ENCODE measurements at places on chromosomes 1 and 21. TPM values are rescaled to one million over a fixed set of nuclear protein-coding genes. Genes with fewer than 3 reads are reported as not detected.

GRCh38 chr1:6263716-6264115 lies 2.8 kb upstream of the GPR153 start:
- ATAC-seq = peak; percentile 4

GRCh38 chr1:225480825-225481434 lies 53.1 kb upstream of the LBR start:
- ATAC-seq = peak; percentile 84

DNA sequence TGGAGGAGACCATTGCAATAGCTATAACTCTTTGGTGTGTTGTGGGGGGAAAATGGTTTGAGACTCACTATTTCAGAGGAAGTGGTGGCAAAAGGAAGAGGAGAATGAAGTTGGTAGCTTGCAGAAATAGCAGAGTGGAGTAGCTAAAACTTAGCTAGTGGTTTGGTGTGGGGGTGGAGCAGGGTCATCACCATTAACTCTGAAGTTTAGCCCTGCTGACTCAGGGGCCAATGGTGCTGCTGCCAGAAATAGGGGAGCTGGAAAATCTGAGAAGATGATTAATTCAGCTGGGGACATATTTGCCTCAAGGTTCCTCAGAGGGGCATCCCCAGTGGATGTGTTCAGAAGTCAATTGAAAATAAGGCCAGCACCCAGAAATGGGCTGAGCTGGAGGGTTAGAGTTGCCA lies 65.4 kb downstream of the RUNX1 start:
- ATAC-seq = no peak

- ATAC-seq = no peak
Observed at GRCh38 chr21:15078180-15078579, 13.4 kb upstream of the NRIP1 start.

- ATAC-seq = no peak
Observed at GRCh38 chr1:151713044-151713443, 3.6 kb downstream of the CELF3 start.

GRCh38 chr1:62241371-62242131 lies 46.9 kb downstream of the L1TD1 start:
- ATAC-seq = no peak

DNA sequence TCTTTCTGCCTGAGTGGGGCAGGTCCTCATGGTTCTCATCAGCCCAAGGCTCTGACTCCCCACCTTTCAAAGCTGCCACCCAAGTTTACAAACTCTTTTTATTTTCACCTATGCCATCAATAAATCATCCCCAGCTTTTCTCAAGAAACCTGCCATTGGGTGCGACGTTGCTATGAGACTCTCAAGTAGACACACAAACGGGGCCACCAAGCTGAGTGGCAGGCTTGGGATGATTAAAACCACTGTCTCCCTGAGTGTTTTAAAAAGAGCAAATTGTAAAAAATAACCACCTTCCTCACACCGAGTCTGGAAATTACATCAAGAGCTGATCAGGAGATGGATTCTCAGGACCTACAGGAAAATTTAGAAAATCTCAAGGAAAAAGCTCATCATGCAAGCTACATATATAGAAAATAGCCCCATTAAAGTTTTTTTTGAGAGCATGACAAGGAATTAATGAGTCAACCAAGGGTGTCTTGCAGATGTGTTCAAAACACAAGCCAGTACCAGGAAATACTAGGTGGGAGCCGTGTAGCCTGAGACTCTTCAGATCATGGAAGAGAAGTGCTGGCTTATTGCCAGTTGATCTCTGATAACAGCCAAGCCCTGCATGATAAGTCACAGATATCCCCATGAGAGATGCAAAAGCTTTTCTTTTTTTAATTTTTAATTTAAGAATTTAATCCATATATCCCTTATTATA lies 158.4 kb upstream of the BACE2 start:
- ATAC-seq = no peak

DNA sequence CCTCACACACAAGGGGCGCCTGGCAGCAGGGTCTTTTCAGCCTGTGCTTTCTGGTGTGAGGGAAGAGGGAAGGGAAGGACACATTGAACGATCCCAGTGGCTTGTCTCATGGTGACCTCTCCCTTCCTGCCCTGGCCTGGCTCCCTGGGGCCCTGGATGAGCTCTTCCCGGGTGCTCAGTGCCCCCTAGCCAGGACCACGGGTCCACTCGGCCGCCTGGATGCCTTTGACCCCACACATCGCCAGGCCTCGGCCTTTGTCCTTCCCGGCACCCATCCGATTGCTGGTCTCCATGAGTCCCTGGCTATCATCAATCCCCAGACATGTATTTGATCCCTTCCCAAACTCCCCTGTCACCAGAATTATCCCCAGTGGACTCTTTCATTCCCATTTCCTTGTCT lies 6.0 kb upstream of the TFF3 start:
- ATAC-seq = no peak

DNA sequence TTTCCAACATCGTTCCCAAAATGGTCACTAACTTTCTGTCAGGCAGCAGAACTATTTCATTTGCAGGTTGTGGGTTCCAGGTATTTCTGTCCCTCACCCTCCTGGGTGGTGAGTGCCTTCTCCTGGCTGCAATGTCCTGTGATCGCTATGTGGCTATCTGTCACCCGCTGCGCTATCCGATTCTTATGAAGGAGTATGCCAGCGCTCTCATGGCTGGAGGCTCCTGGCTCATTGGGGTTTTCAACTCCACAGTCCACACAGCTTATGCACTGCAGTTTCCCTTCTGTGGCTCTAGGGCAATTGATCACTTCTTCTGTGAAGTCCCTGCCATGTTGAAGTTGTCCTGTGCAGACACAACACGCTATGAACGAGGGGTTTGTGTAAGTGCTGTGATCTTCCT lies 9.3 kb downstream of the OR2AJ1 start:
- ATAC-seq = no peak

DNA sequence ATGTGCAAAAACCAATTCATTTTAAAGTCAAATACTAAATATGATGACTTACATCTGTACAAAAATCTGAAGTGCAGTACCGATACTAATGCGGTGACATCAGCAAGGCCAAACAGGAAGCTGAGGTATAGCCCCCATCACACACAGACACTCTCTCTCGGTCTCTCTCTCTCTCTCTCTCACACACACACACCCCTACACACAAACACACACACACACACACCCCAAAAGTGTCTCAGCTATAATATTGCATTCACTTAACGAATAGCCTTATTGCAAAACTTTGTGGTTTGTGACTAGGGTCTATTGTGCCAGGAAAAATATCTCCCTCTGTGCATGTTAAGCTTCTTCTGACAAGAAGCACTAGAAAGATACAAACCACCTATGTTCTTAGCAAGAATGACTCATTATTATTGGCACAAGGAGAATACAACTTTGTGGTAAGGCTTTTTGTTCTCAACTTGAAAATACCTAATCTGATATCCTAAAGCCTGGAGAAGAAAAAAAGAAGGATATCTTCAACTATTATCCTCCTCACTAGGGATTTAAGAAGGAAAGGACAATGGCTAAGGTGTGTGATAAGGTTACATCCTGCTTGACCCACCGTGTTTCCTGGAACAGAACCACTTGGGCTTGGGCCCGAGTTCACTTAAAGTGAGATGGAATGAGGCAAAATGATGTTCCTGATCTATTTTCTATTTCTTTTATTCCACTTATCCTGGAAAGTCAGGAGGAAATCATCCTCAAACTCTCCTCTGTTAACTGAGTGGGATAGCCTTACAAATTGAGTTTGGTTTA lies 107.1 kb downstream of the NIBAN1 start:
- ATAC-seq = peak; percentile 86

GRCh38 chr1:9193233-9193625 lies 41.3 kb upstream of the H6PD start:
- ATAC-seq = no peak

- ATAC-seq = no peak
Observed at GRCh38 chr1:25034736-25035522, 104.9 kb upstream of the RUNX3 start.

FAM177B gene
- total RNA-seq = 0.64 TPM

GPR37L1 gene
- total RNA-seq = 0.12 TPM

BNIPL gene
- total RNA-seq = 55.8 TPM

Measured in esophagus mucosa (tissue), 1 donor.